Naive B cell (primary cell): ENCODE measurements at places on chromosomes 11 and 22. TPM values are rescaled to one million over a fixed set of nuclear protein-coding genes. Genes with fewer than 3 reads are reported as not detected.

DNA sequence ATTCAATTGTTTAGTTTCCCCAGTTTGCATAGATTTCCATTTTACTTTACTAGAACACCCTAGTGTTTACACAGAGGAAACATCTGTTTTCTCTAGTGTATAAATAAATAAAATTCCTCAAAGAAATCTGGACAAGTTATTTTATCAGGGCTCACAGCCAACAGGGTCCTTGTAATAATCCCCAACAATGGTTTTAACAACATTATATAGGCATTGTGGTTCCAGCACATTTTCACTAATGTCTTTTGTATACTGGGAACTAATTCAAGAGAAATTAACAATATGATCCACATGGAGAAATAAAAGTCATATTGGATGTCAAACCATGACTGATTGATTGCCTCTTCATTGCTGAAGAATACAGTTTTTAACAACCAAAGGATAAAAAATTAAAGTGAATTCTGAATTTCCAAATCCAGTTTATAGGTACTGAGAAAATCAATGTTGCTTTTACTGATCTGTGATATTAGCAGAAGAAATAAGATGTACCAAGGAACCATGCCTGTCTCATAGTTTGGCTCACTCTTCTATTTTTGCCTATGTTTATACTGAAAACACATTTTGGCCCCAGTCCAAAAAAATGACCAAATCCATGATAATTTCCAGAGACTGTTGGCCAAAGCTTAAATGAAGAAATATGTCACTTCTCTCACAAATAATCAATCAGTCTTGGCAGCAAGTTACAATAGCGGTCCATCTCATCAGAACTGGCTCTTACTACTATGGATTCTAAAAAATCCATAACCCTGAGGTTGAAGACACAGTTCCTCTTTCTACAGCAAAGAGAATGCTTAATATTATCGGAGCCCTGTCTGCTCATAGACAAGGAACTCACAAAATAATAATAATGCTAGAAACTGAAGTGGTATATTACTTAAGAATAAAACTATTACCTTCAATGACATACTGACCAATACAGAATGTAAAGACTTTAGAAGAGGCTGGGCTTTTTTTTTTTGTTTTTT lies 1.4 kb upstream of the MS4A13 start:
- H3K27ac ChIP-seq: no peak overlapping the region
- DNase-seq: peak; percentile 7

- peaks cover 6% of the 10 kb centered on the region for H3K4me1 ChIP-seq
- no peak for DNase-seq
- no peaks in the 10 kb centered on the region for H3K36me3 ChIP-seq
- H3K27ac ChIP-seq: no peak overlapping the region
Measured at GRCh38 chr11:103450241-103450640, 341.0 kb downstream of the DYNC2H1 start.

- H3K4me3 ChIP-seq: no peak overlapping the region
- H3K27ac ChIP-seq: no peak overlapping the region
- DNase-seq: no peak
- peaks cover 67% of the 10 kb centered on the region for H3K27me3 ChIP-seq
Measured at GRCh38 chr22:29184849-29185490, 20.7 kb upstream of the EMID1 start.

GRCh38 chr11:16153951-16154350 lies 202.4 kb downstream of the SOX6 start:
- no peaks in the 10 kb centered on the region for H3K4me1 ChIP-seq
- H3K4me3 ChIP-seq: no peak overlapping the region
- no peak overlapping the region for H3K27ac ChIP-seq
- DNase-seq: no peak
- H3K27me3 ChIP-seq: no peaks in the 10 kb centered on the region
- no peaks in the 10 kb centered on the region for H3K36me3 ChIP-seq

- no peak for DNase-seq
- H3K4me1 ChIP-seq: peaks cover 36% of the 10 kb centered on the region
- peak overlapping the region; percentile 9 for H3K27ac ChIP-seq
- H3K36me3 ChIP-seq: no peaks in the 10 kb centered on the region
- H3K4me3 ChIP-seq: peak overlapping the region; percentile 49
Measured at GRCh38 chr11:504053-504993, 2.7 kb downstream of the RNH1 start.

DNA sequence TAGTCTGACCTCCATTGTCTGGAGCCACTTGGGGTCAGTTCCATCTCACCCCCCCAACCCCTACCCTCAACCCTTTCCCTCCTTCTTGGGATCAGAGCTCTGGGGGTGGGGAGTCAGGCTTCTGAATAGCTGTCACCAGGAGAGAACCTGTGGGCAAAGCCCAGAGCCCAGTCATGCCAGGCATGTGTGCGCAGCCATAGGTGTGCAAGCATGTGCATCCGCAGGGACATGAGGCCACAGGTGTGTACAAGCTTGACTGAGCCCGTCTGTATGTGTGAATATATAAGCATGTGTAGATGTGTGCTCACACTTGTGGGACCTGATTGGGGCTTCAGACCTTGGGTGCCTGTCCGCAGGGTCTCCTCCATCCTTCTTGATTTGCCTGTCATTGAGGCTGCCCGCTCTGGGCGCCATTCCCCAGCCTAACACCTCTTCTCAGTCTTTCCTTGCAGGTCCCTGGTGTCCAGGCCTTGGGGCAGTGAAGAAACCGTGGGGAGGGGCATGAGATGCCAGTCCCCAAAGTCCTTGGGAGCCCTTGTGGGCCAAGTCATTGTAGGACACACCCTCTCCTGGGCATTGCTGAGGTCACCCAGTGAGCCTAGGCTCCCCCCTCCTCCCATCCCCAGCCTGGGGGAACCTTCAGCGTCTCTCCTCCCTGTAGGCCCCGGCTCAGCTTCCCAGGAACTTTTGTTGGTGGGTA lies 9.0 kb downstream of the ATG16L2 start:
- no peak for DNase-seq
- peak overlapping the region; percentile 97 for H3K27ac ChIP-seq
- peaks cover 48% of the 10 kb centered on the region for H3K4me1 ChIP-seq
- H3K27me3 ChIP-seq: no peaks in the 10 kb centered on the region

- DNase-seq: no peak
- H3K36me3 ChIP-seq: peaks cover 11% of the 10 kb centered on the region
- peak overlapping the region; percentile 99 for H3K27ac ChIP-seq
Measured at GRCh38 chr11:65121447-65121864, 478 bp downstream of the FAU start.

DNA sequence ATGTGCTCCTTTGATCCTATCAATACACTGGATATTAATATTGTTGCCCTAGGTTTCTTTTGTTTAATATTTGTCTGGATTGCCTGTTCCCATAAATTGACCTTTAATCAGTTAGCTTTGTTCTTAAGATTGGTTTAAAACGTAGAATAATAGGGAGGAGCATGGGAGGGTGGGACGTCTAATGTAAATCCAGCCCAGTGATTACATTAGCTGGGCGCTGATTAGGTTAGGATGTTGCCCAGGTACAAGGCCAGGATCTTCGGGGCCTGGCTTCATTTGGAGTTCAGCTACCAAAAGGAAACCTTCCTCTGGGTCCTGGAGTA lies at the start of gene SRSF8:
Gene SRSF8, plus strand, starts transcription at position 204 of the 323 bp plus-strand sequence. CDS start 308 bp downstream, outside the sequence.
- H3K36me3 ChIP-seq: no peaks in the 10 kb centered on the region
- peak within 1 kb of the TSS; percentile 99 for H3K4me3 ChIP-seq
- peak within 1 kb of the TSS; percentile 98 for H3K27ac ChIP-seq
- H3K4me1 ChIP-seq: peaks cover 24% of the 10 kb centered on the region
- H3K27me3 ChIP-seq: no peaks in the 10 kb centered on the region
- DNase-seq: no peak

DNA sequence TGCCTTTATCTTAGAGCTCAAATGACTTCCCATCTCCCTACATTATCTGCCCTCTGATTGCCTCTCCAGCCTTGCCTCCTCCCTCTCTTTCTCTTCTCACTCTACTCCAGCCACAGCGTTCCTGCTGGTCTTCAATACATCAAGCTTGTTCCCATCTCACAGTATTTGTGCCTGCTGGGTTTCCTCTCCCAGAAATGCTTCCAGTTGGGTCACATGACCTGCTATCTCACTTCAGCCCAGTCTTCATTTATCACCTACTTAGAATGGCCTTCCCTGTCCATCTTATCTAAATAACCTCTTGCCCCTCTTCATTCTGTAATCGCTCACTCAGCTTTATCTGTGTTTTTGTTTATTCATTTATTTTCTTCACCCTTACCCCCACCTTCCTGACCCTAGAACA lies 61.8 kb upstream of the FAR1 start:
- H3K4me1 ChIP-seq: no peaks in the 10 kb centered on the region
- no peaks in the 10 kb centered on the region for H3K27me3 ChIP-seq
- no peak for DNase-seq
- H3K36me3 ChIP-seq: no peaks in the 10 kb centered on the region

Gene CARD10
- polyA plus RNA-seq: not detected

Gene RAB3IL1
- polyA plus RNA-seq: not detected
